ENCODE measurements at places on chromosomes 16 and 17.
A peak's percentile ranks its signal among the peaks of the same experiment; 100 is the strongest.

- DNase-seq = no peak
Measured at GRCh38 chr17:1188812-1189504, 9.2 kb upstream of the ABR start.

- DNase-seq = no peak
Measured at GRCh38 chr17:80605326-80606066, 60.9 kb downstream of the RPTOR start.

DNA sequence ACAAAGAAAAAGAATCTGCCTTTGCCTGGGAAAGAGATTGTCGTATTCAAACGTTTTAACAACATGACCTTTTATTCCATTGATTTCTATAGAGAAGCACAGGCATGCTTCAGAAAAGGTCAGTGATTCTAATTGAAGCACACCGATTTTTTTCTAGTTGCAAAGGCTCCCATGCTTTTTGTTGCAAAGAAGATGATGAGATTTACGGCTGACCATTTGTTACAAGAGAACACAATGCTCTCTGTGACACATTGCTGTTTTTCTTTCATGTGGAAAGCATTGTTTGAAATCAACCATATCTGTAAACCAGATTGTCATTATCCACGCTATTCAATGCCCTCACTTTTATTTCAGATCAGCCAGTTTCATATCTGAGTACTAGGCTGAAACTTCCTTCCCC lies 99.8 kb downstream of the NLK start:
- no peak for DNase-seq

DNA sequence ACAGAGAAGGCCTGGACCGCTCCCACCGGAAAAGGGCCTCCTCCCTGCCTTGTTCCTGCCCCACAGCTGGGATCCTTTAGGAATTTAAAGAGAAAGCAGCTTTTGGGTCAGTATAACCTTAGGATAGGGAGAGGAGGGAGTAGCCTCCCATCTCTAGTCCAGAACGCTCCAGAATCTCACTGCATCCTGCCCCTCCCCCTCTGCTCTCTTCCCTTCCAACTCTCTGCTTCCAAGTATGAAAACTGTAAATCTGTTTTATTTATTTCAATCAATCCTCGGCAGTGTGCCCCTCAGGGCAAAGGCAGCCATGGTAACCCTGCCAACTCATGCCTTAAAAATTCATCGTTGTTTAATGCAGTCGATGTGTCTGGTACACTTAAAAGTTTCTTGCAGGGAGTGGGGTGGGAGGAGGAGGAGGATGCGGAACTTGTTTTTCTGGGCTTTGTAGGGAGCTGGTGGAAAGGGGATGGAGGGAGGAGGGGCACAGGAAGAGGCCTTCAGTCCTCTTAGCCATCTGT lies 21.2 kb upstream of the MTSS2 start:
- DNase-seq = no peak

DNA sequence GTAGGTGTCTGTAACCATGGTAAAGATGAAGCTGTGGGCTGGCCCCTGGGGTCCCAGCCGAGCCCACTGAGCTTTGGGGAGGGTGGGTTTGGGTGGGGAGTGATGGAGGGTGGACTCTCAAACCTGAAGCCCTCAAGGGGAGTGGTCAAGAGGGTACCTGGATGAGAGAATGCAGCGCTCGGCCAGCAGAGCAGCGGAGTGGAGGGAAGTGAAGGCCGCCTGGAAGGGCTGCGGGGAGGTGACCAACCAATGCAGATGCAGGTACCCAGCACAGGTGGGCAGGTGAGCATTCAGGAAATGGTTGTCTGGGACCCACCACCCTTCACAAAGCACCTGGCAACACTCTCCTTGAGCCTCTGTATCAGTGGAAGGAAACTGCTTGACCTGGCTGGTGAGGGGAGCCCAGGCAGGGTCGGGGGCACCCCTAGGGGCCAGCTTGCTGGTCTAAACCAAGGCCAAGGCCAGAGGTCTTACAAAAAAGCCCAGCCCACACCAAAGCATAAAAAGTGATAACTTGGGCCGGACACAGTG lies 3.4 kb upstream of the SLC5A10 start:
- no peak for DNase-seq

GRCh38 chr16:17104654-17105053 lies 366.1 kb downstream of the XYLT1 start:
- DNase-seq = no peak

DNA sequence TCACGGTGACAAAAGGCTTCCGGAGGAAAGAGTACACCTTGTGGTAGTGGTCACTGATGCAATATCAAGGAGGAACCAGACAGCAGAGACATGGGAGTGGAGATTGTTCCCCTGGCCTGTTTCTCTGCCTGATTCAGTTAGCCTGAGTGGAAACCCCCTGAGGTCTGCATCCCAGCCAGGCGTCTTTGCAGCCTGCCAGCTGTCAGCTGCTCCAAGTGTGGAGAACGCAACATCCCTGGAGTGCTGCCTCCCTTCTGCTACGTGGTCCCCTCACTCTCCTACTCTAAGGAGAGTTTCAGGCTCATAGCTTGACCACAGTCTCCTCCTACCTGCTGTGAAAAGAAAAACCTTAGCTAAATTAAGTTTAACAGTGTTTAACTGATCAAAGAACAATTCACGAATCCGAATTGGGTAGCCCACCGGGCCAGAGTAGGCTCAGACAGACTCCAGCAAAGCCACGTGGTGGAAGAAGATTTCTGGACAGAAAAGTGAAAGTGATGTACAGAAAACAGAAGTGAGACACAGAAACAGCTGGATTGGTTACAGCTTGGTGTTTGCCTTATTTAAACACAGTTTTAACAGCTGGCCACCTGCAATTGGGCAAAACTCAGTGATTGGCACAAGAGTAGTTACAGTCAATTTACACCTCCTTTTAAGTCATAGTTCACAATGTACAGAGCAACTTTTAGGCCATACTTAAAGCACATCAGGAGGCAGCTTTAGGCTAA lies 188.6 kb downstream of the DNAH9 start:
- DNase-seq = no peak

DNA sequence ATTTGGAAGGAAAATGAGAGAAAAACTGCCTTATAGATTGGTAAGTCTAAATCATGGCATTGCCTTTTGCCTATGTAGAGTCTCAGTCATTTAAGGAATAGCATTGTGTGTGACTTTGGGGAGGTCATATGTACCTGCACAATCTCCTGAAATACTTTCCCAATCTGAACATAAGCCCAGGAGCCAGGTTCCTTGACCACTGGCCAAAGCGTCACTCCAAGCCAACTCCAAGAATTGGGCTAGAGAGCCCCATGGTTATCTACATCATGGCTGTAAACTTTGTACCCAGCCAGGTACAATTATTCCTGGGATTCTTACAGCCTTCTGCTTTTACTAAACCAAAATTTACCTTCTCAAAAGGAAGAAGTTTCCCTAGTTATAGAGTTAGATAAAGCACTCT lies 40.8 kb upstream of the MED13 start:
- no peak for DNase-seq

DNA sequence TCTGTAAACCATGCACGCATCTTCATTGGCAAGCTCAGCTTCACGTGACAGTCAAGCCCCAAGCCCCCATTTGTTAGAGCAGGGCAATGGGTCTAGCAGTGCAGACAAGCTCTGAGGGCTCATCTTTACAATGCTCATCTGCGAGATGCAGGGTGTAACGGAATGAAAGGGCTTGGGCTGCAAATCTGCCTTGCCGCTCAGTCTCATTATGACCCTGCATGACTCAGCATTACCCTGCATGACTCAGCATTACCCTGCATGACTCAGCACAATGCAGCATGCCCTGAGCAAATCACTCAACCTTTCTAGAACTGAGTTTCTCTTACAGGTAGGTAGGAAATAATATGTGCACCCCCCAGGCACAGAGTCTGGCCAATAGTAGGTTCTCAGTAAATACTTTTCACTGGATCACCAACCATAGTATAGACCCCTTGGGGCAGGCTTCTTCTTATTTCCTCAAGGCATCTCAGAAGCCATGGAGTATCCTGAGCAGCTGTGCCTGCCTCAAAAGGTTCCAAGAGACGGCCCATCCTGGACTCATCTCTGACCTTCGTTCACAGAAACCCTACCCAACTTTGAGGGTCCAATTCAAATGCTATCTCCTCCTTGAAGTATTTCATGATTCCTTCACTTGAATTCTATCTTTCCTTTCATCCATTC lies 391.3 kb upstream of the CDH5 start:
- no peak for DNase-seq

GRCh38 chr17:7356072-7356549 lies 1.2 kb downstream of the TMEM95 start:
- peak; percentile 15 for DNase-seq

- DNase-seq = no peak
Measured at GRCh38 chr16:58963479-58963878, 229.4 kb upstream of the GOT2 start.

DNA sequence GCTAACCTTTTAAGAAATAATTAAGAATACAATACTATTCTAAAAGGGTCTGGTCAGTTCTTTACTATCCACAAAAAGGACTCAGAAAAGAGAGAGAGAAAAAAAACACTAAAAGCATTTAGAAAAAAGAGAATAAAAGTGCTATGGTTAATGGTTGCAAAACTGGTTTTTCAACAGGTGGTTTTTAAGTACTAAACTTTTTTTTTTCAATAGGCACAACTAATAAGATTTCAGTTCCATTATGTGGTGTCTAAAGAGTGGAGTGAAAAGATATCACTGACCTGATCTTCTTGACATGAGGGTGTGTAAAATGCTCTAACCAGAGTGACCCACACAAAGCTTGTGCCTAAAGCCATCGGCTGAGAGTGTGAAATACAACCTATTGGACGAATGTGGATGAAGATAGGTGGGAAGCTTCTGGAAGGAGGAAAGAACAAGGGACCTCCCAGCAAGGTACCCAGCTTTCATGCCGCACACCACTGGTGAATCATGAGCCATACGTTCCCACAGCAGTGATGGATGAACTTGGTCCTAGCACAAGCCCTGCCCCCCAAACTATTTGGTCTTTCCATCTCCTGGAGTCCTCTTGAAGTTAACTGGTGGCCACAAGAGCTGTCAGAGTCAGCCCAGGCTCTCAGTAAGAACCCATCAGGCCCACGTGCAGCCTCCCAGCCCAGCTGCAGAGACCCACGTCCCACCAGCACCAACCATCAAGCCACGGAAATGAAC lies 103.0 kb downstream of the ZFHX3 start:
- no peak for DNase-seq

DNA sequence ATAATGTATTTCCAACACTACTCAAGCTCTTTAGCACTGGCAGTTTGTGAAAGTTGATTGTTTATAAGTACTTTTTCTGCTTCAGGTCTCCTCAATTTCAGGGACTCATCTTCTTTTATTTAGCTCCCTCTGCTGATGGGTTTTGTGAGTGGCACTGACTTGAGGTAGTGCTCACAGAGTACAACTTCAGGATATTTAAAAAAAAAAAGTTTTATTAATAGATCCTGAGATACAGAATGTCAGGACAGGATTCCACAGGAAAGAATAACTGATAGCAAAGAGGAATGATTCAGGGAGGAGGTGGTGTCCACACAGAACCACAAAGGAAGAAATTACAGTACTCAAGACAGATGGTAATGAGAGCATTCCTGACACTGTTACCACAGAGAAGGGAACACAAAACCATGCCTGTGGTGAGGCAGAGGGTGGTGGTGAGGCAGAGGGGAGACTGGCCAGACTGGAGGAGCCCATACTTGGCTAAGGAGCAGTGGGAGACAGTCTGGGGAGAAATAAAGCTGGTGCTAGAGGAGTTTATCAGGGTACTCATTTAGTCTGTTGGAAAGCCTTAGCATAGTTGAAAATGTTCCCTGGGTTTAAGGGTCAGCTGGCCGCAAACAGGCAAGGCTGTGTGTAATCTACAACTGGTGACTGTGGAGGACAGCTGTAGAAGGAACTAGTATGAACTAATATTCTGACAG lies 63.7 kb downstream of the SPAG9 start:
- peak; percentile 39 for DNase-seq

DNA sequence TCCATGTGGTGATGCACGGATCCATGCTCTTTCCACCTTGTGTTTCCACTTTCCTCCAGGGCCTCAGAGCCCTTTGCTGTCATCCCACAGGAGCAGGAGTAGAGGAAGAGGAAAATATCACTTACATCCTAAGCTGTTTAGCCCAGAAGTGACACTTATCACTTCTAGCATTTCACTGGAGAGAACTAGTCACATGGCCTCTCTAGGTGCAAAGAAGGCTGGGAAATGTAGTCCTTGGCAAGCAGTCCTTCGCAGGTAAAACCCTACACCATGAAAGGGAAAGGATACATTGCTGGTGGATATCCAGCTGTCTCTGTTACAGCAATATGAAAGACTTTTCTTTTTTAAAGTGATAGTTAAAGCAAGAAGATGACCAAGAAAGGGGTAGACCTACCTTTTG lies 185.9 kb downstream of the RGS9 start:
- no peak for DNase-seq

GRCh38 chr17:33674685-33675084 lies 381.6 kb upstream of the ASIC2 start:
- peak; percentile 5 for DNase-seq

- DNase-seq = peak; percentile 18
Measured at GRCh38 chr17:77572065-77572601, 386.4 kb upstream of the TNRC6C start.

GRCh38 chr17:28684963-28685362 lies 23.0 kb downstream of the SUPT6H start:
- peak; percentile 14 for DNase-seq

GRCh38 chr16:79843631-79844043 lies 243.1 kb upstream of the MAF start:
- no peak for DNase-seq

DNA sequence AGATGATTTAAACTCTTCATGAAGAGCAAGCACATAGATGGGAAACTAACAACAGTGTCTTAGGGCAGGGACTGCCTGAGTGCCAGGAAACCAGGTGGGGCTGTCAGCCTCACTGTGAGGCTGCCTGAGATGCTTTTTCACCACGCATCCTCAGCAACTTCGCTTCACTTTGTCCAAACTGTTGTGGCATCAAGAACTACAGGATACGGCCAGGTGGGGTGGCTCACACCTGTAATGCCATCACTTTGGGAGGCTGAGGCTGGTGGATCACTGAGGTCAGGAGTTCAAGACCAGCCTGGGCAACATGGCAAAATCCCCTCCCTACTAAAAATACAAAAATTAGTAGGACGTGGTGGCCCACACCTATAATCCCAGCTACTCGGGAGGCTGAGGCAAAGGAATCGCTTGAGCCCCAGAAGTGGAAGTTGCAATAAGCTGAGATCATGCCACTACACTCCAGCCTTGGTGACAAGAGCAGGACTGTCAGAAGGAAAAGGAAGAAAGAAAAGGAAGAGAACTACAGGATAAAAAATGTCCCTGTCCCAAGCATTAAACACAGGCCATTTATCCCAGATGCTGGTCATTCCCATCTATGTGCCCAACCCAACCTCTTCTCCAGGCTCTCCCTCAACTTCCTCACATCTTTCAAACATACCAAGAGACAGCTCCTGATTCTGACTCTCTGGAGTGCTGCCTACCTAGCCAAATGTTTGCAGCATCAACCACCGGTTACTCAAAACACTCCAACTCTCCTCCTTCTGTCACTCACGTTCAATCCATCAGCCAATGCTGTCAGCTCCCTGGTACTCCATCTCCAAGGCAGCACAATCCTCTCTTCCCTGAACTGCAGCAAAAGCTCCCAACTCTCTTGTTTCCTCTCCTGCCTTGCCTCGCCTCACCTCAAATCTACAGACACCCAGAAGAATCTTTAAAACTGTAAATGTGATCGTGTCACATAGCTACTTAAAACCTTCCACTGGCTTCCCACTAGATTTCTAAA lies 1.6 kb downstream of the EIF4A3 start:
- DNase-seq = no peak
